ENCODE measurements at places on chromosomes 12 and 14.

GRCh38 chr14:105864116-105864515 is 337.7 kb downstream of the TMEM121 start:
- DNase-seq, result no peak

GRCh38 chr12:27577688-27578087 is 53.7 kb downstream of the PPFIBP1 start:
- no peak for DNase-seq

GRCh38 chr14:104966261-104966865 is 11.8 kb downstream of the AHNAK2 start:
- no peak for DNase-seq

- peak; percentile 15 for DNase-seq
Measured at GRCh38 chr12:89351489-89352241, 636 bp downstream of the DUSP6 start.

DNA sequence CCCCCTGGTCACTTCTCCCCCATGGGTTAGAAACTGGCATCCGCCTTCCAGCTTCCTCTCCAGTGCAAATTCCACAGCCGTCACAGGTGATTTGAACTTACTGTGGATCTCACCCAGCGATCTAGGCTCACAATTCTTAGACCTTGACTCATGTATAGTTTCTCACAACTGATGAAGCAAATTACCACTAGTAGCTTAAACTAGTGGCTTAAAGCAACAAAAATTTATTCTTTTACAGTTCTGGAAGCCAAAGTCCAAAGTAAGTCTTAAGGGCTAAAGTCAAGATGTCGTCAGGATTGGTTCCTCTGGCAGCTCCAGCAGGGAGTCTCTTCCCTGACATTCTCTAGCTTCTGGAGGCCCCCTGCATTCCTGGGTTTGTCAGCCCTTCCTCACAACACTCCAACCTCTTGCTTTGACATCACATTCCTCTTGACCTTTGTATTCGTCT is 117.4 kb downstream of the KTN1 start:
- DNase-seq, result no peak

- peak; percentile 5 for DNase-seq
Measured at GRCh38 chr14:62143245-62143644, 381.0 kb downstream of the SNAPC1 start.

GRCh38 chr14:38496092-38496491 is 240.2 kb upstream of the CLEC14A start:
- DNase-seq, result no peak

- DNase-seq, result no peak
Measured at GRCh38 chr14:68234101-68234905, 414.7 kb downstream of the RAD51B start.

DNA sequence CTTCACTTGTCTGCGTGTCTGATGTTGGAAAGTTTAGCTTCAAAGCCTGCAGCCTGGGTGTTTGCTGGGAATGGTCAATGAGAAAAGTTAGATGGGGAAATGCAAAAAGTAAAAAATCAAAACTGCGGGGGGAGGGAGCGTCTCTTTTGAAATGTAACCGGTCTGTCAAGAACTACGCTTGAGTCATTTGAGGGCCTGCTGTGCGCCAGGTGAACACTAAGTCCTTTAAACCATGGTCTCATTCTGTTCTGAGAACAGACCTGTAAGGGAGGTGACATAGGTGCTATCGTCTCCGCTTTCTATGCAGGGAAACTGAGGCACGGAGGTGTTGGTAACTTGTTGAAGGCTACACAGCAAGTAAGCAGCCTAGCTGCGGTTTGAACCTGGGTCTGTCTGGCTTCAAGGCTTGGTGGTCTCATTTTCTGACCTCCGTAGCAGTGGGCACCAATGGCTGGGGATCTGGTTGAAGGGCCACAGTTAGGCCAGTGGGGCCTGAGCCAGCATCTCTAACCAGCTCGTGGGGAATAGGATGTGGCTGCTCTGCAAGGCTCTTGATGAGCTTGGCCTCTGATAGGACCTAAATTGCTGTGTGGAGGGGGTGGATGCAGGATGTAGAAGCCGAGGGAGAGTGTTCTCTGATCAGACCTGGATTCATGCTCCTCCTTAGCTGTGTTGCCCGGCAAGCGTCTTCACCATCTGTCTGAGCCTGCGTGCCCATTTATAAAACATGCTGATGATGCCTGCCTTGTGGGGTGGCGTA is 41.5 kb downstream of the KCTD10 start:
- no peak for DNase-seq

DNA sequence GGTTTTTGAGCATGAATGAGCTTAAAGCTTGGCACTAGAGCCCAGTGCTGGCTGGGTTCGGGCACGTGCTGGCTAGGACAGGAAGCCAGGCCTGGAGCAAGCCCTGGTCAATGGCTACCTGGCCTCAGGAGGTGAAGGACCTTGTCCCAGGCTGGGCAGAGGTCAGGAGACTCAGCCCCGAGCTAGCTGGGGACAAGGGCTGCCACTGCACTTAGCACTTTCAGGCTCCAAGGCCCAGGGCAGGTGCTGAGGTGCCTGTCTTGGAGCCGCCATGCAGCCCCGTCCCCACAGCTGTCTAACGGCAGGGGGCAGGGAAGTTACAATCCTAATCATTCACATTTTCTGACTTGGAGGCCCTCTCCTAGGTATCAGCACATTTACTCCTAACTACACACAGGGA is 4.3 kb upstream of the AQP6 start:
- no peak for DNase-seq

- no peak for DNase-seq
Measured at GRCh38 chr12:69008520-69008919, 75.5 kb upstream of the CPM start.

- DNase-seq, result no peak
Measured at GRCh38 chr12:65935906-65936901, 111.9 kb downstream of the HMGA2 start.

GRCh38 chr12:25695574-25695973 is 142.5 kb upstream of the LMNTD1 start:
- no peak for DNase-seq

DNA sequence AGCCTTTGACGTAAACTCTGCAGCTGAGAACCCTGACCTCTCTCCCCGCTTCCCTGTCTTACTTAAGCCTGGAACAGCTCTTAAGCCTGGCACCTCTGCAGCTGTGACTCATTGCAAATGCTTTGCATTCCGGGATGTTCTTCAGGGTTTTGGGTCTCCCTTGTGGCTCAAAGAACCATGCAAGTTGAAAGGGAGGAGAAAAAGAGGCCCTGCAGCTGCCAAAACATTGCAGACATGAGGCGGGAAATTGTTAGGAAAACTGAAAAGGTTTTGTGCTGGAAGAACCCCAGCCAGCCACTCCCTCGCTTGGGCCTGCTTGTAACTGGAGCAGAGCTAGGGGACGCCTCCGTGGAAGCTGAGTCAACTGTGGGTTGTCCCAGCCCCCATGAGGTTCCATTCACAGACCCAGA is 60.2 kb upstream of the FERMT2 start:
- peak; percentile 95 for DNase-seq

DNA sequence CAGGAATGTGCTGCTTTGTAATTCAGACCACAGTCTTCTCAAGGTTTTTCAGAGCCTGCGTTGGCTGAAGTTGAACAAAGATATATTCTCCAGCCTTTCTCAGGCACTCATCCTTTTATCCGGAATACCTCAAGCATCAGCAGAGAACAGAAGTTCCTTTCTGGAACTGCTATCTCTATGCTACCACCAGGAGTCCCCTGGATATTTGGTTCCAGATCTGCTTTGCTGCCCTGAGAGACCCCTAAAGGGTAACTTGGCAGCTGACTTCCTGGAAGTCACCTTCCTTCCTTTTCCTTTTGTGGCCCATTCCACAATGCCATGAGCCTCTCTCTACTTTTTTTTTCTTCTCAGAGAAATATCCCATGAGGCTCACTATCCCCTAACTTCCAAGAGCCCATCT is 188.2 kb downstream of the PLCZ1 start:
- DNase-seq, result no peak

DNA sequence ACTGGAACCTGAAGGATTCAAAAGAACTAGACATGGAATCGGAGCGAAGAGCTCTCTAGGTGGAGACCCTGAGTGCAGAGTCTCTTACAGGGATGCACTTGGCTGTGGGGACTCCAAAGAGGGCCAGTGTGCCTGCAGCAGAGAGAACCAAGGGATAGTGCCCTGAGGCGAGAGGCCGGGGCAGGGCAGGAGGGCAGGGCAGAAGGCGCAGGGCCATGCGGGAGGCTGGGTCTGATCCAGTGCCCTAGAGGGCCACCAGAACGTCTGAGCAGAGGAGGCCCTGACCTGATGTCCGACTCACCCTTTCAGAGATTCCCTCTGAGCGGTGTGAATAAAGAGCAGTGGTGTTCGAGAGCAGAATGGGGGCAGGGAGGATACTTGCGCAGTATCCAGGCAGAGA is 205.4 kb upstream of the FKBP4 start:
- no peak for DNase-seq

- DNase-seq, result no peak
Measured at GRCh38 chr14:99596772-99597171, 7.2 kb downstream of the CCDC85C start.

DNA sequence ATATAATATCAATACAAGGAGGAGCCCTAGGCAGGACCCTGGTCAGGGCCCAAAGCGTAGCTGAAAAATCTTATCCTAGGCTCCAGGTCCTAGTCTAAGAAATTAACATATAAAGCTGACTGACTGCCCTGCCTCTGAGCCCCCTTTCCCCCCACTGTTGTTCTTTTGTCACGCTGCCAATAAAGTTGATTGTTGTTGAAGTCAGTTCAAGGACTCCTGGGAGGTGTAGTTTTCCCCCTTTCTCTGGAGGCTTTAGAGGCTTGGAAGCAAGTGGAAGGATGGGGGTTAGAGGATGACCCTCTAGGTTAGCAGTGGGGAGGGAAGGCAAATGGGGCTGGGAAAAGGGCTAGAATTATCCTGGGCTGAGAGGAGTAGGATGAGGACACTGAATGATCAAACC is 3.2 kb downstream of the PPP1R1A start:
- no peak for DNase-seq

GRCh38 chr12:76674669-76675315 is 89.1 kb upstream of the ZDHHC17 start:
- DNase-seq, result no peak

- no peak for DNase-seq
Measured at GRCh38 chr12:63308671-63309070, 157.7 kb upstream of the AVPR1A start.

DNA sequence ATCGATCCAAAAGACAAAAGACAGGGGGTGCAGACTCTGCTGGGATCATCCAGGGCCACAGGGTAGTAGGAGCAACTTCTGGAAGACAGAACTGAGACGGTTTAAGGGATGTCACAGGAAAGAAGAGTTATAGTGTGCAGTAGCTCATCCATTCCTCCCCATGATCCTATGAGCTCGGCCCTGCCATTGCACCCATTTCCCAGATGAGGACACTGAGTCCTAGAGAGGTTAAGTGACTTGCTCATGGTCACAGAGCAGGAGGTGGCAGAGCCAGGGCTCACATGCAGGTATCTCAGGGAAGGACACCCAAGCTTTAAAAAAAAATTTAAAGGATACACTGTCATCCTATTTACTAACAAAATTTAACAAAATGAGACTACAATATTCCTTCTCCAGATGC is 86.1 kb upstream of the FZD10 start:
- no peak for DNase-seq

- no peak for DNase-seq
Measured at GRCh38 chr14:64727551-64728071, 23.4 kb downstream of the PLEKHG3 start.

- DNase-seq, result no peak
Measured at GRCh38 chr12:75704664-75705063, 193.3 kb upstream of the KRR1 start.

- peak; percentile 45 for DNase-seq
Measured at GRCh38 chr12:95815632-95816212, 25.2 kb upstream of the NTN4 start.

GRCh38 chr12:89516633-89517032 is 8.0 kb downstream of the GALNT4 start:
- no peak for DNase-seq

GRCh38 chr12:76241371-76241770 is 106.8 kb downstream of the BBS10 start:
- DNase-seq, result no peak

- DNase-seq, result no peak
Measured at GRCh38 chr14:69489495-69489894, 5.0 kb downstream of the PLEKHD1 start.

DNA sequence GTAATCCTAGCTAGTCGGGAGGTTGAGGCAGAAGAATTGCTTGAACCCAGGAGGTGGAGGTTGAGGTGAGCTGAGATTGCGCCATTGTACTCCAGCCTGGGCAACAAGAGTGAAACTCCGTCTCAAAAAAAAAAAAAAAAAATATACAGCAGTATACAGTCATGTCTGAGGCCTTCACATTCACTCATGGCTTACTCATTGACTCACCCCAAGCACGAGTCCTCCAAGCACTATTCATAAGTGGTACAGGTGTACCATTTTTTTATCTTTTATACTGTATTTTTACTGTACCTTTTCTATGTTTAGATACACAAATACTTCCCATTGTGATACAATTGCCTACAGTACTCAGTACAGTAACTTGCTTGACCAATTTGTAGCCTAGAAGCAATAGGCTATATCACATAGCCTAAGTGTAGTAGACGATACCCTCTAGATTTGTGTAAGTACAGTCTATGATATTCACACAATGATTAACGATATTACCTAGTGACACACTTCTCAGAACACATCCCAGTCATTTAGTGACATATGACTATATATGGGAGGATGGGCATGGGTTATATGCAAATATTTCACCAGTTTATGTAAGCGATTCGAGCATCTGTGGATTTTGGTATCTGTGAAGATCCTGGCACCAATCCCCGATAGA is 12.2 kb downstream of the LLPH start:
- no peak for DNase-seq
